ENCODE measurements at places on chromosomes 2 and 18. TPM values are rescaled to one million over a fixed set of nuclear protein-coding genes. Genes with fewer than 3 reads are reported as not detected.

CROCC2 gene
- total RNA-seq: not detected

GPAT2 gene
- total RNA-seq: not detected

GAREM1 gene
- total RNA-seq: 11.0 TPM

DNA sequence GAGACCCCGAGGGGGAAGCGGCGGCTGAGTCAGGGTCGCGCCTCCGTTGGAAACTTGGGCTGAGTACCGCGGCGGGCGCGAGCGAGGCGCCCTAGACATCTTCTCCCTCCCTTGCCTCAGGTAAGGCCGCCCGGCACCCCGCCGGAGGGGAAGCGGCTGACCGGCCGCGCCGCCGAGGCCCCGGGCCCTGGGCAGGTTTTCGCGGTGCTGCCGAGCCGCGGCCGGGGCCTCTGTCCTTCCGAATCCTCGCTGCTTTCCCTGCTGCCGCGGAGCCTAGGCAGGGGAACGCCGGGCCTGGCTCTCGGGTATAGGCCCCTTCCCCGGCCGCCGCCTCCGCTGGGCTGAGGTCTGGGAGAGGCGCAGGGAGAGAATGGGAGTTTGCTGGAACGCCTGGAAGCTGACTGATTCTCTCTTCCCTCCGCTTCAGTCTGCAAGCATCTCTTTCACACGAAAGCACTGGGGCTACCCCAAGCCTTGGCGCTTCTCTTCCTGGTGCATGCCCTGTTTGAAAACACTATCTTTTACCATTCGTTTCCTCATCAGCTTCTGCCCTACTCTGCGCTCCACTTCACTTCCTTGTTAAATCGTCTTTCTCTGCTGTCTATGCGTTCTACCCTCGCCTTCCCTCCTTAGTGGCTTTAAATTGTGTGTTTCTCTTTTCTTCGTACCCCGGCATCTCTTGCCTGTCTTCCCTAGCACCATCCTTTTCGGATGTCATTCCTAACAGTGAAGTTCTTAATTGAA, 652 bp downstream of the PPM1B start:
- peaks cover 11% of the 10 kb centered on the region for H3K36me3 ChIP-seq
- peak overlapping the region; percentile 94 for H3K4me3 ChIP-seq
- peaks cover 2% of the 10 kb centered on the region for H3K27me3 ChIP-seq
- H3K27ac ChIP-seq: peak overlapping the region; percentile 85
- peaks cover 29% of the 10 kb centered on the region for H3K4me1 ChIP-seq

DNA sequence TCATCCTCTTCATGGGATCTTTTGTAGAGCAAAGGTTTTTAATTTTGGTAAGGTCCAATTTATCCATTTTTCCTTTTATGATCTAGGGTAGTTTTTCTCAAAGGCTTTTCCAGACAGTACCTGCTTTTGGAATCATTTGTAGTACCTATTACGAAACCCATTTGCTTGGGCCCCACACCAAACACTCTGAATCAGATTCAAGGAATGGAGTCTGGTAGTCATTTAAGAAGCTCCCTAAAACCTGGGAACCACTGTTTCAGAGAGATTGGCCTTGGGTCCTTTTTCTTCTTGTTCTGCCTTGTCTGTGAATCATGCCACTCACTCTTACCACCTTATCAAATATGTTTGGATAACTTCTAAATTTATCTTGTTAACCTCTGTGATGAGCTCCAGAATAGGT, 40.3 kb downstream of the OSBPL6 start:
- H3K4me1 ChIP-seq: no peaks in the 10 kb centered on the region
- no peak for DNase-seq
- no peaks in the 10 kb centered on the region for H3K36me3 ChIP-seq
- no peaks in the 10 kb centered on the region for H3K27me3 ChIP-seq
- H3K27ac ChIP-seq: no peak overlapping the region

- H3K4me3 ChIP-seq: no peak overlapping the region
- no peak overlapping the region for H3K27ac ChIP-seq
- H3K36me3 ChIP-seq: no peaks in the 10 kb centered on the region
- no peaks in the 10 kb centered on the region for H3K4me1 ChIP-seq
- no peak for DNase-seq
- H3K27me3 ChIP-seq: peaks cover 2% of the 10 kb centered on the region
Observed at GRCh38 chr2:103010751-103011150, 248.9 kb downstream of the TMEM182 start.

DNA sequence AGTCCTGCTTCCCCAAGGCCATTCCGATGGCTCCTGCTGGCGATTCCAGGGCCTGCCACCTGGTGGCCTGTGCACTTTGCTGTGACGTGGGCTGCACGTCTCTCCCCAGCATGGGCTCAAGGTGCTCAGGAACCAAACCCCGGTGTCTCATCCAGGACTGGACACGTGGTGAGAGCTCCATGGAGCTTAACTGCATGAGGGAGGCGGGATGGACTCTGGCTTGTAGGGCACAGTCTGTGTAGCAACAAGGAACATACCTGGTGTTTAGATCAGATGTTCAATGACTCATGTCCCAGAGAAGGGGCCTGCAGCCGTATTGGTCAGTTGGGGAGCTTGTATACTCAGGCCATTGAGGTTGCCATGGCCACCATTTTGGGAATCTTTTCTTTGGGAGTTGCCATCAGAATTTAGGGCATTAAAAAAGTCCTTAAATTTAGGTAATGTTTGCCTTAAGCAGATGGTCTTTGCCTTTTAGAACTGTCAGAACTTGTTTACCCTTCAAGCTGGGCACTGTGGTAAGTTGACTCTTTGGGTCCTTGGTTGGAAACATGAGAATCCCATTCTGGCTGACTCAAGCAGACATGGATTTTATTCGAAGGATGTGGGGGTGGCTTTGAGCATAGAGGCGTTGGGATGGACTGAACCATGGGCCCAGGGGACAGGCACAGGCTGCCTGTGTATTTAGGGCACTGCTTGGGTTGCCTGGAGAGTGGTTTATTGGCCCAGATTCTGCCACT, 21.0 kb downstream of the AGAP1 start:
- peak overlapping the region; percentile 63 for H3K27ac ChIP-seq
- H3K4me3 ChIP-seq: no peak overlapping the region
- no peak for DNase-seq
- no peaks in the 10 kb centered on the region for H3K36me3 ChIP-seq
- H3K4me1 ChIP-seq: peaks cover 23% of the 10 kb centered on the region
- H3K27me3 ChIP-seq: no peaks in the 10 kb centered on the region

- no peak overlapping the region for H3K4me3 ChIP-seq
- peaks cover 5% of the 10 kb centered on the region for H3K4me1 ChIP-seq
- peaks cover 4% of the 10 kb centered on the region for H3K27me3 ChIP-seq
- H3K27ac ChIP-seq: no peak overlapping the region
Observed at GRCh38 chr2:64296695-64297346, 152.6 kb upstream of the PELI1 start.

DNA sequence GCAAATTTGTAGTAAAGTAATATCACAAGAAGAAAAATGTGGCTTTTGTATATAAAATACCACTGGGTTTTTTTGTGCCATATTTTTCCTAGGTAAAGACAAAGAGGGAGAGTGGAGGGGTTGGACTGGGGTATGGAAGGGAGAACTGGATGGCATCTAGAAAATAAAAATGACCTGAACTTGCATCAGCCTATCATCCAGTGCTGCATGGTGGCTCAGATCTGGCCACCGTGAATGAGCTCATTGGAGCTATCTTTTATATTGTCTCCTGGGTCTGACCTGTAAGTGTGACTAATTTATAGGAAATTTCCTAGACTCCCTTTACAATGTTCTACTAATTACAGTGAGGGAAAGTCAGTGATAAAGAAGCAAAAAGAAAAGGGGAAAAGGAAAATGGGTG, 369.0 kb downstream of the TMEM182 start:
- peaks cover 2% of the 10 kb centered on the region for H3K36me3 ChIP-seq
- no peak overlapping the region for H3K4me3 ChIP-seq

DNA sequence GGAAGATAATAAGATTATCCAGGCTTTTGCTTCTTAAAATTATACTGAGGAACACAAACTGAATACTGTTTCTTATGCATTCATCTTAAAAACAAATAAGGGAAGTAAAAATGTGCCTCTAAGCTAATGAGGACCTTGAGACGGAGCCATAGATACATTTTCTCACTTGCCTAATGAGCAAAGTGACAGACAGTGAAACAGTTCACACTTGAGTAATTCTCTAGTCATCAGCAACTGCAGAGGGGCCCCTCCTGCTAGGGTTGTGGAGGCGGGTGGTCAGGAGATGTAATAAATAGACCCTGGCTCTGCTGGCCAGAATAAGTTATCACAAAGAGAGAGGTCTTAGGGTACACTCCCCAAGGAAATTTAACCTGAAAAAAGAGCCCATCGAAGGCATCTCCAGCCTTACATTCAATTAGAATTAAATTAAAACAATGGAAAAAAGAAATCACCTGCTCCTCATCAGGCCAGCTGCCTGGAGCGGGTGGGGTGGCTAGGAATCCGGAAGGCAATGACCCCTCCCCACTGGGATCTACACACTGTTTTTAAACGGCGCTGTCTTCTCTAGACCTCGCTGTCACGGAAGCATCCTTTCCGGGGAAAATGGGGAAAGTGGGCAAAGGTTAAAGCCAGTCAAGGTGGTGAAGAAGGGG, 32.6 kb upstream of the INSIG2 start:
- H3K4me3 ChIP-seq: no peak overlapping the region
- H3K27me3 ChIP-seq: peaks cover 3% of the 10 kb centered on the region
- H3K27ac ChIP-seq: no peak overlapping the region
- DNase-seq: no peak

GRCh38 chr2:151793123-151793522, 35.1 kb downstream of the ARL5A start:
- DNase-seq: no peak
- peaks cover 6% of the 10 kb centered on the region for H3K4me1 ChIP-seq
- H3K27me3 ChIP-seq: no peaks in the 10 kb centered on the region
- H3K27ac ChIP-seq: no peak overlapping the region

DNA sequence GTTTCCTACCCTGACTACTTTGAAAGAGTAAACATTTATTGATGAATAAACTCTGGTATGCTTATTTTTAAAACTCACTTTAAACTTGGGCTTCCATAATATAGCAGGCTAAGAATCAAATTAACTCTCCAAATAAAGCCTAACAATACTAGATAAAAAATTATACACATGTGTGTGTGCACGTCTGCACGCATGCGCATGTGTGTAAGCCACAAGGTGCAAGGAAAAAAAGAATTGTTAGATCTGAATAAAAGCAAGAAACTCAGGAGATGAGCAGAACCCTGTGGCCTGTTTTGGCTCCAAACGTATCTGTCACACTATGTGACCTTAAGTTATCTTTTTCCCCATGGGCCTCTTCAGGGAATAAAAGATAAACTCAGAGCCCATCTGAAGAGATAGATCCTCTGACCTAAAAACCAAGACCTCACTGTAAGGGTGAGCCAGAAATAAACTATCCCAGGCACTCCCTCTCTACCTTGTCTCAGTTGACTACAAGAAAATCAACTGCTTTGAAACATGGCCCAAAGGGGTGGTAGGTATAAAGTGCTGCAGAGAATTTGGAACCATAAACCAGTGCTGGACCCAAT, 6.3 kb downstream of the HDHD2 start:
- no peaks in the 10 kb centered on the region for H3K27me3 ChIP-seq
- H3K4me3 ChIP-seq: no peak overlapping the region
- H3K4me1 ChIP-seq: peaks cover 21% of the 10 kb centered on the region
- no peak overlapping the region for H3K27ac ChIP-seq

DNA sequence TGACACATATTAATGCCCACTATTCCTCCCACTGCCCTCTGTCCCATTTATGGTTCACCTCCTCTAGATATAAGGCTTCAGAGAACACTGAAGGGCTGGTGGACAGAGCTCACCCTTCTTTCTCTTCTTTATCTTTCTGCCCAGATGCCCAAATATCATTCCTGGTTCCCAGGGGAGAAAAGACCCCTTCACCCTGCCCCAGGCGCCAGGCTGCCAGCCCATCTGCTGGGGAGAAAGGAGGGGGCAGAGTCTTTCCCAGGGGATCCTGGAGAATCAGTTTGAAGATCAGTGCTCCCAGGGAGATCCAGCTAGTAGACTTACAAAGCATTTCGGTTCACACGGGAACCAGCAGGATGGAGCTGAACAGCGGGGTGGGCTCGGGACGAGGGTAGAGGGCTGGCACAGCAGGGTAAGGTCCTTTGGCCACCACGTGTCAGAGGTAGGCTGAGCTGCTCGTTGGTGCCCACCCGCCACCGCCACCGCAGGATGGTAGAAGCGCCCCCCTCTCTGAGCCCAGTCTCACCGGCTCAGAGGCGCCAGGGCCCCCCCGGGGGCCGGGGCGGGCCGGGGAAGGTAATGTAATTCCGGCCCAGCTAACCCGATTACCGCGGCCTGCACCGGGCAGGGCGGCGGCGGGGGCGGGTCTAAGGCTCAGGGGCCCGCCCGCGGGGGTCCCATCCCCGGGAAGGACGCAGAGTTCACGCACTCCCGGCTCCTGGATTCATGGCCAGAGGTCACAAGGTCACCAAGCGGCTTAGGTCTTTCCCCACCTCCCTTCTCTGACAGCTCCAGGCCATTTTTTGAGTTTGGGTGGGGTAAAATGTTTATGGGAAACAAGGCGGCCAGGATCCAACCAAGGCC, 1.3 kb upstream of the TLX2 start:
- no peak for DNase-seq
- peaks cover 95% of the 10 kb centered on the region for H3K27me3 ChIP-seq
- H3K4me1 ChIP-seq: peaks cover 12% of the 10 kb centered on the region
- no peak overlapping the region for H3K27ac ChIP-seq
- peak overlapping the region; percentile 35 for H3K4me3 ChIP-seq
- peaks cover 9% of the 10 kb centered on the region for H3K36me3 ChIP-seq

DNA sequence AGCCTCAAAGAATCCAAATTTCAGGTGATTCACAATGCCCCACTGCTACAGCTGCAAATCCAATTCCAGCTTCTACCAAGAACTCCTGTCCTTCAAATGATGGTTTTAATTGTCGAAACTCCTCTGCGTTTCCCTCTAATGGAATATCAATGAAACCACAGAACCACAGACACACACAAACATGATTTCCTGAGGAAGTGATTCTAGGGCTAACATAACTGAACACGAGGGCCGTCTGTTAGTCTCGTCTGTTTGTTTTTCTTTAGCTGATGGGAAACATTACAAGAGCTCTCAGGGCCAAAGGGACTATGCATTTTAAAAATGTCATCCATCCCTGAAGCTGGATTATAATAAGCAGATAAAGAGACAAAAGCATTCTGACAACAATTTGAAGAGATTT, 59.4 kb downstream of the RNF152 start:
- DNase-seq: no peak
- H3K27ac ChIP-seq: no peak overlapping the region
- no peak overlapping the region for H3K4me3 ChIP-seq
- no peaks in the 10 kb centered on the region for H3K27me3 ChIP-seq
- H3K4me1 ChIP-seq: no peaks in the 10 kb centered on the region
- H3K36me3 ChIP-seq: peaks cover 11% of the 10 kb centered on the region

- peaks cover 3% of the 10 kb centered on the region for H3K27me3 ChIP-seq
- DNase-seq: peak; percentile 53
- H3K27ac ChIP-seq: no peak overlapping the region
- peaks cover 5% of the 10 kb centered on the region for H3K4me1 ChIP-seq
Observed at GRCh38 chr2:17171446-17172049, 346.7 kb downstream of the RAD51AP2 start.

GRCh38 chr2:109168086-109168485, 39.1 kb downstream of the SH3RF3 start:
- DNase-seq: no peak
- no peak overlapping the region for H3K4me3 ChIP-seq
- no peak overlapping the region for H3K27ac ChIP-seq
- peaks cover 6% of the 10 kb centered on the region for H3K4me1 ChIP-seq

GRCh38 chr2:109197491-109198418, 68.8 kb downstream of the SH3RF3 start:
- no peak for DNase-seq
- H3K27ac ChIP-seq: no peak overlapping the region
- H3K4me3 ChIP-seq: no peak overlapping the region
- no peaks in the 10 kb centered on the region for H3K4me1 ChIP-seq
- no peaks in the 10 kb centered on the region for H3K27me3 ChIP-seq

- no peak for DNase-seq
- peaks cover 28% of the 10 kb centered on the region for H3K4me1 ChIP-seq
- no peak overlapping the region for H3K4me3 ChIP-seq
Observed at GRCh38 chr2:65482971-65483370, 50.6 kb upstream of the SPRED2 start.

All from neural crest cell (in vitro differentiated cells).